CD8-positive, alpha-beta memory T cell (primary cell): ENCODE measurements at places on chromosomes 13 and 19. TPM values are rescaled to one million over a fixed set of nuclear protein-coding genes. Genes with fewer than 3 reads are reported as not detected.

Gene CEACAM6
- not detected for total RNA-seq

Gene ZFP28
- 3.1 TPM for total RNA-seq

GRCh38 chr19:38394488-38394887, 6.0 kb downstream of the SPRED3 start:
- DNase-seq: peak; percentile 63

- no peak for DNase-seq
Observed at GRCh38 chr13:93412676-93413075, 186.1 kb downstream of the GPC6 start.

GRCh38 chr13:22099585-22099984, 428.7 kb downstream of the FGF9 start:
- no peak for DNase-seq

DNA sequence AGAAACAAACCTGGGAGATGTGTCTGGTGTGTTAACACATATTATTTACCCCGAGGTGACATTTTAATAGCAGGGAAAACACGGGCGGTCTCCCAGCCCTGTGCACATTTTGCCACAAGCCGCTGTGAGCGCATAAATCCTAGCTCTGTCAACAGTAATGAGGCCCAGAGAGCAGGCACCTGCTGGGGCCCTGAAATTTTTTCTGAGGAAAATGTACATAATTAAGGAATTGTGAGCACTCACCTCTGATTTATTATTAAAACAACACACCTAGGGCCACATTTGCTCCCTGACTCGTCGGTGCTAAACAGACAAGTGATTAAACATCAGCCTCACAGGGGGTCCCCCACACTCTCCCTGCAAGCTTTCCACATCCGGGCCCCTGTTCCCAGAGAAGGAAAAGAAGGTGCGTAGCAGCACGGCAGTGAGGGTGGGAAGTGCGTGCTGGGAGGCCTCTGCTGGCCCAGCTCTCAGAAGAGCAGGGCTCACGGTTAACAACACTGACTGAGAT, 616.3 kb downstream of the UQCRFS1 start:
- DNase-seq: no peak

DNA sequence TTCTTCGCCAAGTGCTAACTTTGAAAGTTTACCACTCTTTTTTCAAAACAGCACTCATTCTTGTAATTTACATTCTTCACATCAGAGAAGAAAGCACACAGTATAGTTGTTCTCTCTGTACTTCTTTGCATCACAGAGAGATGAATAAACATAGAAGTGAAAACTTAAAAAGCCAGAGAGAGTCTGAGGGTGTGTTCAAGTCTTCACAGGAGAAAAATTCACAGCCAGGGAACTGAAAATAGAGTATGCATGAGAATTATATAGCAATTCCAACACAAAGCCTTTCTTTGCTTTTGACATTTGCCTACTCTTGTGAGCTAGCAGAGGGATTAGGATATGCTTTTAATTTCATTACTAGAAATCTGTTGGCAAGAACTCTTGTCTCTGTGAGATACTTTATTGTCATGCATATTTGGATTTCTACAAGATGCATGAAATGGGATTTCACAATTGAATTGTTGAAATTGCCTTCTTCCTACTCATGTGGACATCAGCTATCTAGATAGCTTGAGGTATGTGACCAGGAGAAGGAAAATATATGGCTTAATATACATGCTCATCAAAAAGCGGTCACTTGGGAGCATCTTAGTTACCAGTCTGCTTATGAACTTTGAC, 166.1 kb downstream of the SLC7A1 start:
- no peak for DNase-seq

GRCh38 chr13:26872525-26873385, 112.2 kb upstream of the GPR12 start:
- peak; percentile 51 for DNase-seq

DNA sequence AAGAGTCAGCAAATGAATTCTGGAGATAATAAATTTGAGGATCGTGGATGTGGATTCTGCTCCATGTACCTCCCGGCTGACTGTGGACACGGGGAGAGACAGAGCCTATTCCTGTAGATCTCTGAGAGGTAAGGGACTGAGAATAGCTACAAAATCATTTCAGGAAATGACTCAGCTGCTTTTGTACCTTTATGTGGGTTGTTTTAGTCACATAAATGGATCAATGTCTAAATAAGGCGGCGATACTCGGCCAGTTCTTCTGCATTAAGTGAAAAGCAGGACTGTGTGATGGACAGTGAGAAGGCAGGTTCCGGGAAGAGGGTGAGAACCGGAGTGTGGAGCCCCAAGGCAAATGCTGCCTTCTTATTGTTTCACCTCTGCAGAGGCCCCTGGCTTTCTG, 128.1 kb downstream of the EFNB2 start:
- no peak for DNase-seq
